ENCODE measurements at places on chromosomes 4 and X.

DNA sequence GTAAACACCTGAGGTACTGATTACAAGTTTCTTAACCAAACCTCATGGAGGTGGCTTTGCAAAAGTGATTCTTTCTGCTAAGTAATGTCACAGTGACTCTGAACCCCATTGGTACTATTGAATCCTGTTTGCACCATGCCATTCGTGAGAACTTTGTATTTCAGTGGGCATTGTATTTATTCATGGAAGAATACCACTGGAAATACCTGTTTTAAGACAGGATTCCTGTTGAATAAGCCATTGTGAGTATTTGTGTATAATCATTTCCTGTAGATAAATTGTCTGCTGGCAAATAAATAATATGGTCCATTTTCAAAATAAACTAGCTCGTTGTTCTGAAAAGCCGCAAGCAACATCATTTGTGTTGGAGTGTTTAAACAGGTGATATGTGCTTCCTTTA, 136.4 kb upstream of the GUCY1A1 start:
- no peak for DNase-seq

GRCh38 chrX:124217304-124218251, 114.9 kb upstream of the TEX13D start:
- DNase-seq, result no peak

DNA sequence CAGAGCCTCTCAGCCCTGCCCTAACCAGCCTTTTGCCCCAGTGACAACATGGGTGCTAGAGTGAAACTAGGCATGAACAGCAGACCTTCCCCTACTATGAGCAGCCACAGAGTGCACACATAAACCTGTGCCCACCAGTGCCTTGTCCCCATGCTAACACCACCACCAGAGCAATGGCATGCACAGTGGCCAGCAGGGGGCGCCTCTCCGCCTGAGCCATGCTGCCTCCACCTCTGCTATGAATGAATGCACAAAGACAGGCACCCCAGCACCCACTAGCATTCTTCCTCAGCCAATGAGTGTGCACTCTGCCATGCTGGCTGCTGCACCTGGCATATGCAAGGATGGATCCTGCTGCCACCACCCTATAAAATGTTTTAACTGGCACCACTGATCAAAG, 286.9 kb upstream of the FGF16 start:
- DNase-seq, result no peak

DNA sequence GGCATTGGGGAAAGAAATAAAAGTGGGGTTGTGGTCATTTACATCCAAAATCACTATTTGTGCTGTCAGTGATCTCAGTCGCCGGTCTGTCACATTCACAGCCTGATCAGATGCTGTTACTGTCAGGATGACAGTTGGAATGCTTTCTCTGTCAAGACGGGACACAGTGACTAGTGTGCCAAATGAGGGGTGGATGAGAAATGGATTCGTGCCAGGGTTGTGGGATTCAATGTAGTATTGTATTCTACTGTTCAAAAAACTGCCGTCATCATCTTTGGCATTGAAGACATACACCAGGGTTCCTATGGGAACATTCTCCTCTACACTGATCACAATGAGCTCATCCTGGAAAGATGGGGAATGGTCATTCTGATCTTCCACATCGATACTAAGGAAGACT, 171.1 kb downstream of the DCHS2 start:
- no peak for DNase-seq

DNA sequence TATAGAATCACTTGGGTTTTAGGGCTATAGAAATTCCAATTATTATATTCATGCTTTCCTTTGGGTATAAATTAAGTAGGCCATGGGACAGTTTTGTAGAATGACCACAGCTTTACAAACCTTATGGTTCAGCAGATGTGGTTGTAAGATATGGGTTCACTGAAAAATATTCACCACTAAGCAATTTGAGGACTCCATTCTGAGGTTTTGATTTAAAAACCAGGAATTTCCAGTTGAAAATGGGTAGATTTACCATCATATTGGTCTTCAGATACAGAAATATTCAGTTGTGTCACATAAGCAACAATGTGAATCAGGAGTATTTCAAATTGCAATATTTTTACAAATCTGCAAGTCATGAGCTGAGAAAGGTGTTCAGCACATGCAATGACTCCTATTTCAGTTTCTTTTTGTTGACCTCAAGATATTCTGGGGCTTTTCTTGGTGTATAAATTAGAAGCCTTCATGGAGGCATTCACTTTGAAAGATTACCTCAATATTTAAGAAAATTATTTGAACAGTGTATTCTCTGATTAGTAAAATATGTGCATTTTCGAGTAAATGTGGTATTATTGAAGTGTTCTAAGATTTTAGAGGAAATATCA, 218.4 kb upstream of the HCCS start:
- DNase-seq, result no peak

DNA sequence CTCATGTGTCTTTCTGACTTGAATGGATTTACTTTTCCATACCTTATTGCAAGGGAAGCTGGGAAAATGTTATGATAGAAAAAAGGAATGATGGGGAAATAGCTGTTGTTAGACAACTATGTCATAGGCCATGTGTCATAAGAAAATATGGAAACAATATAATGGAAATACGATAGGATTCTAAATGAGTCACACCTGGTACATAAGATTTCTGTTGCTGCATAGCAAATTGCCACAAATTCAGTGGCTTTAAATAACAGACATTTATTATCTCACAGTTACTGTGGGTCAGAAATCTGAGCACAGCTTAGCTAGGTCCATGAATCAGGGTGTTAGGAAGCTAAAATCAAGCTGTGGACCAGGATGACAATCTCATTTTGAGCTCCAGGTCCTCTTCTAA, 44.6 kb upstream of the ANKRD50 start:
- DNase-seq, result no peak

GRCh38 chrX:45068569-45068968, 132.1 kb downstream of the DIPK2B start:
- DNase-seq, result no peak

- DNase-seq, result no peak
Observed at GRCh38 chrX:56805399-56805798, 76.4 kb downstream of the NBDY start.

GRCh38 chr4:156476359-156476758, 495.2 kb downstream of the PDGFC start:
- no peak for DNase-seq

GRCh38 chr4:6362243-6362885, 92.7 kb downstream of the WFS1 start:
- no peak for DNase-seq

GRCh38 chr4:117267317-117267716, 181.9 kb upstream of the TRAM1L1 start:
- no peak for DNase-seq

DNA sequence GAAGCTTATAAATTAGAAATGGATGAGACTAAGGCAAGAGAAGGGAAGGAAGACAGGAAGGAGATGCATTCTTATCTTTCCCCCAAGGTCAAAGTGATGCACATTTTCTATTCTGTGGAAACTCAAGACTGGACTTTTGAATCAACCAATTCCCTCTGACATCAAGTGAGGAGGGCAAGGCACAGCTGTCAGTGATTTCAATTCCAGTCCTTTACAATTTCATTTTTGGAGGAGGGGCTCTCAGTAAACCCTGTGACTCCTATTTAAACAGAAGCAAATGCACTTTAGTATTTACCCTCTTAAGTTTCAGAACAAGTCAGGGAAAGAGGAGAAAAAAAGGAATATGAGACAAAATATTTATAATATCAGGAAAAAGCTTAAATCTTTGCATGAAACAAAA, 134.0 kb downstream of the MGST2 start:
- DNase-seq, result no peak

GRCh38 chr4:57320849-57321248, 210.7 kb upstream of the IGFBP7 start:
- DNase-seq, result no peak

DNA sequence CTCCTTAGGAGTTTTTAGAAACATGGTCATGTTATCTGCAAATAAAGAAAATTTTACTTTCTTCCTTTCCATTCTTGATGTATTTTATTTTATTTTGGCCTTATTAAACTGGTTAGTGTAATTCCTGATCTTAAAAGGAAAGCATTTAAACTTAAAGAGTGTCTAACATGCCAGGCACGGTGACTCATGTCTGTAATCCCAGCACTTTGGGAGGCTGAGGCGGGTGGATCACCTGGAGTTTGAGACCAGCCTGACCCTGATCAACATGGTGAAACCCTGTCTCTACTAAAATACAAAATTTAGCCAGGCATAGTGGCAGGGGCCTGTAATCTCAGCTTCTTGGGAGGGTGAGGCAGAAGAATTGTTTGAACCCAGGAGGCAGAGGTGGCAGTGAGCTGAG, 281.3 kb downstream of the PTTG2 start:
- no peak for DNase-seq

- no peak for DNase-seq
Observed at GRCh38 chr4:159353422-159354116, 250.7 kb downstream of the RAPGEF2 start.

DNA sequence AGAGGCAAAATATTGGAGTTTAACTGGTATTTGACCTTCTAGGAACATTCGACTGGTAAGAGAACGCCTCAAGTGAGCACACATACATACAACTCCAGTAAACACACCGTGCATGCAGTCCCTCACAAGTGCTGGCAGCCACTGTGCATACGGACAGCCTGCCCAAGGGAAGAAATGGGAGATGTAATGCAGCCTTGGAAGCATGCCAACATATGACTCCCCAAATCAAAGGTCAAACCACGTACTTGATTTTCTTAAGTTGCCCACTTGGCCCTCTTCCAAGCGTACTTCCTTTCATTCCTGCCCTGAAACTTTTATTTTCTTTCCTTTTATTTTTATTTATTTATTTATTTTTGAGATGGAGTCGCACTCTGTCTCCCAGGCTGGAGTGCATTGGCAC, 206.6 kb downstream of the SPRY1 start:
- no peak for DNase-seq

- no peak for DNase-seq
Observed at GRCh38 chrX:110414273-110414672, 55.6 kb downstream of the RTL9 start.

- DNase-seq, result no peak
Observed at GRCh38 chrX:123184866-123185276, 793 bp downstream of the GRIA3 start.

DNA sequence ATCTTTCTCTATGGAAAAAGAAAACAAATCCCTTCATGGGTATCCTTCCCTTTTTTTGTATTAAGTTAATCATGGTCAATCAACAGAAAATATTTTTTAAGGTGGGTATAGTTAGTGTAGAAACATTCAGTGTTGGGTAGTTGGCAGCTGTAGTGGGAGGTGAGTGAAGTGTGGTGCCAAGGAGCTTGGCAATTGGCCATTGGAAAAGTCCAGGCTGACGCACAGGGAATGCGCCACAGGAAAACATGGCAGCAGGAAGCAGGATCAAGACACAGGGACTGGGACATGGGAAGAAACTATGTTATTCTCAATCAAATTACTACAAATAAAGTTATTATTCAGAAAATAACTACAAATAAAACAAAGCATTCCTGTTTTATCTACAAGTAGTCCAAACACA, 20.0 kb downstream of the PALLD start:
- DNase-seq, result no peak

DNA sequence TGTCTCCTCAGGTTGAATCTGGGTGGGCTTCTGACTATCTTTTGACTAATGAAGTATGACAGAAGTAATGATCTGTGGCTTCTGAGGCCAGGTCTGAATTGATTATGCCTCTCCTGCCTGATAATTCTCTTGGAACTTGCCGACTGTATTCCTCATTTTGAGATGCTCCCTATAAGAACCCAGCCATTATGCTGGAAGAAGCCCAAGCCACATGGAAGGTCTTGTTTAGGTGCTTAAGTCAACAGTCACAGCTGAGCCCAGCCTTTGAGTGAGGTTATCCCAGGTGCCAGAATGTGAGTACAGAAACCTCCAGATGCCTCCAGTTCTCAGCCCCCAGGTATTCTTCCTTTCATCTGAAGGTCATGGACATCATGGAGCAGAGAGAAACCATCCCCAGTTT, 456.6 kb downstream of the IL15 start:
- no peak for DNase-seq

DNA sequence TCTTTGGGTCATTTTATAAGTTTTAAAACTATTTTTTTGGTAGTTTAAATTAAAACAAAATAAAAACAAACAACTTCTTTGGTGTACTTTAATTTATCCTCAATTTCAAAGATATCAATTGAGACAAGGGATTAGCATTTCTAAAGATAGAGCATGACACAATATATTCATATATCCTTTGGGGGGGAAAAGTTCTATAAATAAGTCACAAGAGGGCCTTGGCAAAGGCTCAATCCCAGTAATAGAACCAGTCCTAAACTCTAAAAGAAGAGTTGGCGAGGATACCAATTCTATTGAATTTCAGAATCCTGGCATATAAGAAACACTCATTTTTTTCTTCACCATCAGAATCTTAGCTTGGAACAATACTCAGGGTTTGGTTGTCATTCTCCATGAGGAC, 89.7 kb downstream of the COL4A6 start:
- DNase-seq, result no peak

DNA sequence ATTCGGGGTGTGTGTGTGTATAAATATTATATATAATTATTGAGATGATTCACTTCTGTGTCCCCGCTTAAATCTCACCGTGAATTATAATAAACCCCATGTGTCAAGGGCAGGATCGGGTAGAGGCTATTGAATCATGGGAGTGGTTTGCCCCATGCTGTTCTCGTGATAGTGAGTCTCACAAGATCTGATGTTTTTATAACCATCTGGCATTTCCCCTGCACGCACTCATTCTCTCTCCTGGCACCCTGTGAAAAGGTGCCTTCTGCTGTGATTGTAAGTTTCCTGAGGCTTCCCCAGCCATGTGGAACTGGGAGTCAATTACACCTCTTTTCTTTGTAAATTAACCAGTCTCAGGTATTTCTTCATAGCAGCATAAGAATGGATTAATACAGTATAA, 851.4 kb upstream of the AGA start:
- DNase-seq, result no peak

GRCh38 chr4:154009788-154010187, 220.9 kb upstream of the SFRP2 start:
- no peak for DNase-seq

DNA sequence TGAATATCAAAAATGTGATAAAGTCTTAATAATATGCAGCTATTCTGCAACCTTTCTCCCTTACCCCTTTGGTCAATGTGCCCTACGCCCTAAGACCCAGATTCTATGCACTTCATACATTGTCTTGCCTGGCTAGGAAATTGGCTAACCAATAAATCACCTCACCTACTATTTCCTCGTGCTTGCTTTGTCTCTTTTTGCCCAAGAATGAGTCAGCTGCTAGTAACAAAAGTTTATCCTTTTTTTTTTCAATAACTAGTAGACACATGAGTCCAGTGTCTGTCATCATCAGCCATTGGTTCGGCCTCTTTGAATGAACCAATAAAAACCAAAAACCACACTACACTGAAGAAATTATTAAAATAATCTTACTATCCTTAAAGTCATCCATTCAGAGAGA, 387.1 kb downstream of the PPP3CA start:
- no peak for DNase-seq

DNA sequence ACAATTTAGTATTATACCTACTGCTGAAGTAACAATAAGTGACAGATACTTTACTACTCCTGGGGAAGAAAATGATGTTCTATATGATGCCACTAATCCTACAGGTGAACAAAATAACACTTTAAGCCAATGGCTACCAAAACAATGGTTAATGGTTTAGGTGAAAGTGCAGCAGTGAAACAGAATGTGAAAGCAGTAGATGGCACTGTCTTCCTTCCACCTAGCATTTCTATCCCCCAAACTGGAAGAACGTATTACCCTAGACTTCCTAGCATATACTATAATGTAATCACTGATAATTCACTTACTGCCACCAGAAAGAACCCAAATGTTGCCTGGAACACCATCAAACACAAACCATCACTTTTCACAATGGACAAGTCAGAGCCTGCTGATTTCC, 18.9 kb upstream of the CABS1 start:
- DNase-seq, result no peak

All from NCI-H1105 (cell line).